ENCODE measurements at places on chromosomes 2 and 18. TPM values are rescaled to one million over a fixed set of nuclear protein-coding genes. Genes with fewer than 3 reads are reported as not detected.
A peak's percentile ranks its signal among the peaks of the same experiment; 100 is the strongest.

DNA sequence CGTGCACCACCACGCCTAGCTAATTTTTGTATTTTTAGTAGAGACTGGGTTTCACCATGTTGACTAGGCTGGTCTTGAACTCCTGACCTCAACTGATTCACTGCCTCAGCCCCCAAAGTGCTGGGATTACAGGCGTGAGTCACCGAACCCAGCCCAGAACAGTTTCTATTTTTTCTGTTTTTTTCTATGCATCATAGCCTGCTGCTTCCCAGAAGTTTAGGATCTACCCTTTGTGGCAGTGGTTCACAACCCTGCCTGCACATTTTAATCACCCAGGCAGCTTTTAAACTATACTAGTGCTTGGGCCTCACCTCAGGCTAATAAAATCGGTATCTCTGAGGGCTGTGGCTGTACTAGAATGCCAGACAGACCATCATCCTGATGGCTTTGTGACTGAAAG lies 39.7 kb upstream of the SOCS6 start:
- DNase-seq, result peak; percentile 49

- DNase-seq, result no peak
These were observed 352.4 kb downstream of the LRP1B start for GRCh38 chr2:141778315-141778835.

HYCC2 gene
- 0.86 TPM for total RNA-seq

SNORC gene
- total RNA-seq, result 4.1 TPM

GRCh38 chr2:61853086-61853846 lies 594 bp downstream of the FAM161A start:
- DNase-seq, result peak; percentile 76

- no peak for DNase-seq
These were observed 10.0 kb upstream of the THADA start for GRCh38 chr2:43605851-43606250.

B3GNT7 gene
- total RNA-seq, result 0.23 TPM

MYO5B gene
- total RNA-seq, result 8.8 TPM

DNA sequence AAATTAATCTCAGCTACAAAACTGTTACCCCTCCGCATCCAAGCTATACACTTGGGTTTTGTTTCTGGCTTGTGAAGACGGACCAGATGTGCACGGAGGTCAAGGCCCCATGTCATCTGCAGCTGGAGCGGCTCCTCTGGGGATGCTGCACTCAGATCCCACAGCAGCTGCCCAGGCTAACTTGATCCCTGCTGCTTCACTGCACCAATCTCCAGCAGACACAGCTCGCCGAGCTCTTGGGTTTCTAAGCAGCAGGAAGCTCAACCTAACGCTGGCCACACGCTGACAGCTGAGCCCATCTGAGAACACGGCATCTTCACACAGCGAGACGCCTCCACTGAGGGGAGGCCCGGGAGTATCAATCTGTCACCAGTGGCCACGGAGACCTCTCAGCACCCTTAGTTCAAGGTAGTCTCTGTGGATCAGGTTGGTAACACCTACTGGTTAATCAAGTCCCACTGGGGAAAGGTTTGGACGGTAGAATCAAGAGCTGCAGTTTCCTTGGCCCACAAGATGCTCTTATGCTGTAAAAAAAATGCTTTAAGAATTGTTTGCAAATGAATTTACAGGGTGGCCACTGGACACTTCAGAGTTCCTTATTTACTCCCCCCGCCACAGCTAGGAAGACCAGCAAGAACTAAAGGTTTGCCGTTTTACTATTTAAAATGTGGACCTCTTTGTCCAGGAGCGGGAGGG lies 67.5 kb downstream of the EMILIN2 start:
- no peak for DNase-seq

DNA sequence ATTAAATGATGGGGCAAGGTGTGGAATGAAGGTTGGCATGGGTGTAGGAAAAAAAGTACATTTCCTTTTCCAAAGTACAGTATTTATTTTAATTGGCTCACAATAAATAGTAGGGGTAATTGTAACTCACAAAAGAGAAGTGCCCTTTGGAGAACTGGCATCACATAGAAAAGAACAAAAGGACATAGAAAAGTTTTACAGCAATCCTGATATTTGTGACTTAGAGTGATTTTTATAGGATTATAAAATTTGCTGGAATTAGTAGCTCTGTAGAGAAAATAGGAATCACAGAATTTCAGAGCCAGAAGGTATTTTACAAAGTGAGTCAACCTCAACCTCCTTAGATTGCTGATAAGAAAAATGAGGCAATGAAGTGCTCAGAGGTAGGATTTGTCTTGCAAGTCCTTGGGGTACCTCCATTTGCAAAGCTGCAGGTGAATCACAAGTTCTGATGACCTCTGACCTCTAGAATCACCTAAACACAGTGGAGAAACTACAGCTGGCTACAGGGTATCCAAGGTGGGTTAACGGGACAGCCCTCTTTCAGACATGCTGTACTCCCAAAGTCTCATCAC lies 133.6 kb downstream of the SOCS6 start:
- no peak for DNase-seq

DNA sequence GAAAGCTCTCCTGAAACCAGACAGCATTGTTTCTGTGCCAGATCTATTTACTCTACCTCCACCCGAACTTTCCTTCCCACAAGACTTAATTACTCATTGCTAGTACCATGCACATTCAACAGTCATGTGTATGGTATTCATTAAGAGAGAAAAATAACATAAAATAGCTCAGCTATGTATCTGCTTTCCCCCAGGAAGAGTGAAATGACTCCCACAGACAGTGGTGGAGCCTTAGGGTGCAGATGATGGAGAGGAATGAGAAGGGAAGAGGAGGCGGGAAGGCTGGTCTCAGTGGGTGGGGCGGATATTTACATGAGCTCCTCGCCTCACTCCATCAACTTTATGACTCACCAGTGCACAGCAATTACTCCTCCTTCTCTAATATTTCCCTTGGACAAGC lies 724.5 kb downstream of the EPHA4 start:
- DNase-seq, result peak; percentile 73

- no peak for DNase-seq
These were observed 31.1 kb downstream of the CTIF start for GRCh38 chr18:48569915-48570264.

DNA sequence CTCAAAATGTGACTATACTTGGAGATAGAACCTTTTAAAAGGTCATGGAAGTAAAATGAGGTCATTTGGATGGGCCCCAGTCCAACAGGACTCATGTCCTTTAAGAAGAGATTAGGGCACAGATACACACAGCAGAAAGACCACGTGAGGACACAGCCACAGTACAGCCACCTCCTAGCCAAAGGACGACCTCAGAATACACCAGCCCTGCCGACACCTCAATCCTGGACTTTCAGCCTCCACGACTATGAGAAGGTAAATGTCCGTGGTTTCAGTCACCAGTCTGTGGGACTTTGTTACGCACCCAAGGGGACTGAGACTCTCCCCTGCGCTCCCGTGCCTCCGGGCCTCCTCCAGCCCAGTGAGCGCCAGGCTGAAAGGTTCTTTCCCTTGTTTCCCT lies 30.2 kb upstream of the HPCAL1 start:
- DNase-seq, result no peak

ATOH8 gene
- total RNA-seq, result 59.1 TPM

IL1RL2 gene
- not detected for total RNA-seq
